ENCODE measurements at places on chromosomes 16 and 17. TPM values are rescaled to one million over a fixed set of nuclear protein-coding genes. Genes with fewer than 3 reads are reported as not detected.
A peak's percentile ranks its signal among the peaks of the same experiment; 100 is the strongest.

TCAP gene
- total RNA-seq = 1.3 TPM

SOST gene
- not detected for total RNA-seq

IKZF3 gene
- total RNA-seq = 31.1 TPM

RHBDF1 gene
- not detected for total RNA-seq

UTS2R gene
- total RNA-seq = not detected

IL21R gene
- 24.2 TPM for total RNA-seq

TERB1 gene
- not detected for total RNA-seq

CLEC3A gene
- not detected for total RNA-seq

NPIPA5 gene
- total RNA-seq = 4.7 TPM

C17orf78 gene
- not detected for total RNA-seq

DNA sequence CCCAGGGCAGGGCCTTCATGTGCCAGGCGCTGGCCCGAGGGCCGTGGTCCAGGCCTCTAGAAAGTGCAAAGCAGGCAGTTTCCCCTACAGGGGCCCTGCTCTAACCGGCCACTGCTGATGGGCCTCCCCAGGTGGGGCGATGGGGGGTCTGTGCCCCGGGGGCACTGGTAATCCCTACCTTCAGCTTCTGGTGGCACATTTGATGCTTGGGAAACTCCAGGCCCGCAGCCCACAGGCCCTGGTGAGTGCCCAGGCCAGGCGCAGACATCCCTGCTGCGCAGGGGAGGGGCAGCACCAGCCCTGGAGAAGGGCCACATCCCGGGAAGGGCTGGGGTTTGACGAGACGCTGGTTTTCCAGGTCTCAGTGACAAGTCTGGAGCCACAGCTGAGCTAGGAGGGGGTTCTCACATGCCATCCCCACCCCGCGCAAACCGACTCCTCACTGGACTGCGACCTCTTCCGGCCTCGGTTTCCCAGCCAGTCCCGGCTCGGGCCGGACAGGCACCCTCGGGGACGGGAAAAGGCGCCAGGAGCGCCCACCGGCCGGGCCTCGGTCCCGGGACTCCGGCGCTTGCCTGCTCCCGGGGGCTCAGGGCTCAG is 1.6 kb downstream of the DOC2B start:
- no peak for DNase-seq
- H3K4me3 ChIP-seq = no peak overlapping the region
- no peak overlapping the region for H3K27ac ChIP-seq
- H3K4me1 ChIP-seq = no peaks in the 10 kb centered on the region

DNA sequence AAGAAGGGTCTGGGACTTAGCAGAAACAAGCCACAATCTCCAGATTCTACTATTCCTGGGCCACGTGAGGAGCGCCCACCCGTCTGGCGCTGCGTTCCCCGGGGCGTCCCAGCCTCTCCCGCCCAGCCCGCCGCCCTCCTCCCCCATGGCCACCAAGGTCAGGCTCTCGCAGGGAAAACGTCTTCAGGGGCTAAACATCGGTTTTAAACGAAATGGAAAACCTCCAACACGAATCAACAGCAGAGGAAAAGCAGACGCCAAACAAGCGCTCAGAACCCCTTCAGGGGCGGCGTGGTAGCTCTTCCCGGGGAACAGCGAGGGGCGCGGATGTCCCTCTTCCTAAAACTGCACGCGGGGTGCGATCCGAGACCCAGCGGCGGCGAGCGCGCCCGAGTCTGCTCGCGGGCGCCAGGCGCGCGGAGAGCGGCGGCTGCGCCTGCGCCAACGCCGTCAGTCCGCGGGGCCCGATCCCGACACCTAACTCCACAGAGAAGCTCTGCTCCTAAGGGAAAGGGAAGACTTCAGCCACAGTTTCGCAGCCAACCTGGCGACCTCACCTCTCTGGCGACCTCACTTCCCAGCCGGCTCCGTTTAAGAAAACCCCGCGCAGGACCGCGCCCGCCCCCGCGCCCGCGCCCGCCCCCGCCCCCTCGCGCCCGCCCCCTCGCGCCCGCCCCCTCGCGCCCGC is 505 bp upstream of the COG1 start:
- H3K4me1 ChIP-seq = peaks cover 34% of the 10 kb centered on the region
- peaks cover 16% of the 10 kb centered on the region for H3K36me3 ChIP-seq
- peak; percentile 71 for DNase-seq

DNA sequence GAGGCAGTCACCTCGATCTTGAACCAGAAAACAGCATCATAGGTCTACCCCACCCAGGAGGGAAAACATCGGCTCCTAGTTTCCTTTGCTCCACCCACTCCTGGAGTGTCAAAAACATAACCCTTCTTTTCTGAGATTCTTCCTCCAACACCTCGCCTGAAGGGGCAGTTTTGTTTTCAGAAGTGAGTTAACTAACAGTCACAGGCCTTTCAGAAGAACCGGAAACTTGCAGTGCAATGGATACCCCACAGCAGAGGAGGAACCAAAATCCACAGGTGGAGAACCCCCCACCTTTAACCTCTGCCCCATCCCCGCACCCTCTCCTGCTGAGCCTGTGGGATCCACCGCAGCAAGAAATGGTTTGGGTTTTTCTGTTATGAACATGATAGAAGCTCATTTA is 7.8 kb upstream of the TEX2 start:
- peaks cover 4% of the 10 kb centered on the region for H3K36me3 ChIP-seq
- H3K4me1 ChIP-seq = peaks cover 27% of the 10 kb centered on the region
- no peak for DNase-seq
- peak overlapping the region; percentile 75 for H3K27ac ChIP-seq
- H3K4me3 ChIP-seq = peak overlapping the region; percentile 19
- H3K27me3 ChIP-seq = peaks cover 14% of the 10 kb centered on the region

- no peaks in the 10 kb centered on the region for H3K27me3 ChIP-seq
- no peak overlapping the region for H3K27ac ChIP-seq
- H3K4me1 ChIP-seq = no peaks in the 10 kb centered on the region
- no peaks in the 10 kb centered on the region for H3K36me3 ChIP-seq
- DNase-seq = no peak
- H3K4me3 ChIP-seq = no peak overlapping the region
These were observed 716.3 kb downstream of the WWOX start for GRCh38 chr16:78815713-78816112.

- H3K36me3 ChIP-seq = peaks cover 52% of the 10 kb centered on the region
- no peak overlapping the region for H3K27ac ChIP-seq
- H3K27me3 ChIP-seq = no peaks in the 10 kb centered on the region
- no peak overlapping the region for H3K4me3 ChIP-seq
- peaks cover 17% of the 10 kb centered on the region for H3K4me1 ChIP-seq
- no peak for DNase-seq
These were observed 3.6 kb downstream of the COG1 start for GRCh38 chr17:73196500-73196899.

- no peak for DNase-seq
- H3K36me3 ChIP-seq = peaks cover 32% of the 10 kb centered on the region
- H3K27ac ChIP-seq = peak overlapping the region; percentile 64
- H3K4me3 ChIP-seq = no peak overlapping the region
- peaks cover 63% of the 10 kb centered on the region for H3K4me1 ChIP-seq
- H3K27me3 ChIP-seq = no peaks in the 10 kb centered on the region
These were observed 30.1 kb downstream of the PGS1 start for GRCh38 chr17:78408476-78409050.

GRCh38 chr17:6753006-6753445 is 2.8 kb upstream of the XAF1 start:
- peak overlapping the region; percentile 25 for H3K4me3 ChIP-seq
- peaks cover 3% of the 10 kb centered on the region for H3K27me3 ChIP-seq
- H3K36me3 ChIP-seq = peaks cover 18% of the 10 kb centered on the region
- H3K4me1 ChIP-seq = peaks cover 47% of the 10 kb centered on the region
- peak; percentile 65 for DNase-seq
- peak overlapping the region; percentile 82 for H3K27ac ChIP-seq

DNA sequence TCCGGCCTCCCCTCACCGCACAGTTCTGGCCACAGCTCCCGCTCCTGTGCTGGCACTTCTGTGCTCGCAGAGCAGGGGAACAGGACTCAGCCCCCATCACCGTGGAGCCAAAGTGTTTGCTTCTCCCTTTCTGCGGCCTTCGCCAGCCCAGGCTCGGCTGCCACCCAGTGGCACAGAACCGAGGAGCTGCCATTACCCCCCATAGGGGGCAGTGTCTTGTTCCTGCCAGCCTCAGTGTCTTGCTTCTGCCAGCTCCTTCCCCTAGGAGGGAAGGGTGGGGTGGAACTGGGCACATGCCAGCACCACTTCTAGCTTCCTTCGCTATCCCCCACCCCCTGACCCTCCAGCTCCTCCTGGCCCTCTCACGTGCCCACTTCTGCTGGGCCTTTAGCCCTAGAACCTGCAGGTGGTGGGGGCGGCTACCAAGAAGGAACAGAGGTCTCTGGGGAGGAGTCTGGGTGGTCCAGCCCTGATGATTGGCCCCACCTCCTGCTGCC is 645 bp upstream of the ELMO3 start:
- no peak overlapping the region for H3K27ac ChIP-seq
- H3K4me3 ChIP-seq = no peak overlapping the region
- no peaks in the 10 kb centered on the region for H3K27me3 ChIP-seq

DNA sequence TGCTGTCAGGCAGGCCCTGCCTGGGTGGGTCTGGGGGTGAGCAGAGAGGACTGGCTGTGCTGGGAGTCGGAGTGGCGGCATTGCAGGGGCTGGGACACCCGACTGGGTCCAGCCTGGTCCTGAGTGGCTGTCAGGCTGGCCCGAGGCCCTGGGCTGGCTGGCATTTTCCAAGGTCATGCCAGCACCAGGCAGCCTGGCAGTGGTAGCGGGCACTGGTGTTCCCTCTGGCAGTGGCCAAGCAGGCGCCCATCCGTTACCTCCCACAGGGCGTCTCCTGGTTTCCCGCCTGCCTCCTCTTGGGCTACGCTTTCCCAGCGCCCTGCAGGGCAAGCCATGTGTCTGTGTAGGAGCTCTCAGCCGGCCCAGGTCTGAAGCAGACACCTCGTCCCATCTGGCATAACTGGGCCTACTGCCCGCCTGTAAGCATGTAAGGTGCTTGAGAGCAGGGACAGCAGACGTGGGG is 5.7 kb upstream of the PKMYT1 start:
- no peak overlapping the region for H3K4me3 ChIP-seq
- DNase-seq = no peak
- H3K27me3 ChIP-seq = no peaks in the 10 kb centered on the region
- peaks cover 23% of the 10 kb centered on the region for H3K4me1 ChIP-seq
- H3K36me3 ChIP-seq = no peaks in the 10 kb centered on the region
- no peak overlapping the region for H3K27ac ChIP-seq

- no peak for DNase-seq
- no peaks in the 10 kb centered on the region for H3K4me1 ChIP-seq
These were observed 8.6 kb downstream of the MEIOC start for GRCh38 chr17:44664867-44665266.

DNA sequence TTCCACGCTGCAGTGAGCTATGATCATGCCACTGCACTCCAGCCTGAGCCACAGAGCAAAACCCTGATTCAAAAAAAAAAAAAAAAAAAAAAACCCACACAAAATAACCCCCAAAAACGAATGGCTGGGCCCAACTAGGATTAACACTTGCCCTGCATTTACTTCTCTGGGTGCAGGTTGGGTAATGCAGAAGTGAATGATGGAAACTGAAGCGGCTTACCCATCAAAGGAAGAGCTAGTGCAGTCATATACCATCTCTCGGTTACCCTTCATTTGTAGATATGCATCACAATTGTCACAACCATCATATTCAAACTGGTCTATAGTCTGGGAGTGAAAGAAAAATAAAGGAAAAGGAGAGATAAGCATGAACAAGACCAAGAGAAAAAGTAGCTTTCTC is 819 bp downstream of the SUPT4H1 start:
- no peak for DNase-seq
- H3K27me3 ChIP-seq = no peaks in the 10 kb centered on the region
- H3K27ac ChIP-seq = peak overlapping the region; percentile 97
- H3K4me3 ChIP-seq = peak overlapping the region; percentile 100
- peaks cover 72% of the 10 kb centered on the region for H3K36me3 ChIP-seq

- peaks cover 48% of the 10 kb centered on the region for H3K4me1 ChIP-seq
- no peak overlapping the region for H3K4me3 ChIP-seq
- H3K36me3 ChIP-seq = peaks cover 4% of the 10 kb centered on the region
- peak overlapping the region; percentile 39 for H3K27ac ChIP-seq
- DNase-seq = no peak
These were observed 41.0 kb downstream of the TUBD1 start for GRCh38 chr17:59851439-59852375.

- no peak overlapping the region for H3K27ac ChIP-seq
- H3K4me3 ChIP-seq = no peak overlapping the region
- peaks cover 2% of the 10 kb centered on the region for H3K27me3 ChIP-seq
- no peaks in the 10 kb centered on the region for H3K4me1 ChIP-seq
These were observed 113.6 kb downstream of the AHSP start for GRCh38 chr16:31641279-31641678.

- peaks cover 15% of the 10 kb centered on the region for H3K36me3 ChIP-seq
- no peak overlapping the region for H3K4me3 ChIP-seq
- no peak overlapping the region for H3K27ac ChIP-seq
- peaks cover 44% of the 10 kb centered on the region for H3K4me1 ChIP-seq
These were observed 71.3 kb upstream of the BCAR1 start for GRCh38 chr16:75322740-75323139.

GRCh38 chr16:75172578-75172977 is 24.3 kb downstream of the ZFP1 start:
- H3K36me3 ChIP-seq = peaks cover 50% of the 10 kb centered on the region
- no peak overlapping the region for H3K27ac ChIP-seq
- no peaks in the 10 kb centered on the region for H3K4me1 ChIP-seq

GRCh38 chr16:47493381-47494337 is 32.5 kb downstream of the PHKB start:
- H3K4me1 ChIP-seq = peaks cover 23% of the 10 kb centered on the region
- H3K36me3 ChIP-seq = peaks cover 32% of the 10 kb centered on the region
- peak overlapping the region; percentile 49 for H3K27ac ChIP-seq

DNA sequence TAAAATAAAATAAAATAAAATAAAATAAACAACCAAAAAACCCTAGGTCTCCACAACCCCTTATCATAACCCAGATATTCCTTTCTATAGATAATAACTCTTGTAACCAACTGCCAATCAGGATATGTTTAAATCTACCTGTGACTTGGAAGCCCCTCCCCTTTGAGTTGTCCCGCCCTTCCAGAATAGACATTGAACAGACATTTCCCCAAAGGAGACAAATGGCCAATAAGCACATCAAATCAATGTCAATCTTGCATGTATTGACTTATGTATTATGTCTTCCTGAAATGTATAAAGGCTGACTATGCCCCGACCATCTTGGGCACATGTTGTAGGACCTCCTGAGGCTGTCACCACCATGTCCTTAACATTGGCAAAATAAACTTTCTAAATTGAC is 1.5 kb upstream of the MAPK7 start:
- DNase-seq = no peak
- peaks cover 34% of the 10 kb centered on the region for H3K4me1 ChIP-seq

DNA sequence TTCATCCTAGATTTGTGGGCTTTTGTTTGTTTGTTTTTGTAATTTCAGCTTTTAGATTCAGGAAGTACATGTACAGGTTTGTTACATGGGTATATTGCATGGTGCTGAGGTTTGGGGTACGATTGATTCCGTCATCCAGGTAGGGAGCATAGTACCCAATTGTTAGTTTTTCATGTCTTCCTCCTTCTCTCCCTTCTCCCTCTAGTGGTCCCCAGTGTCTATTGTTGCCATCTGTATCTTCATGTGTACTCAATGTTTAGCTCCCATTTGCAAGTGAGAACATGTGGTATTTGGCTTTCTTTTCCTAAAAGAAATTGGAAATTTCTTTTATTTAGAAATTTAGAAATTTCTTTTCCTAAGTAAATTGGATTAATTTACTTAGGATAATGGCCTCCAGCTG is 37.1 kb upstream of the BCAS3 start:
- H3K27me3 ChIP-seq = no peaks in the 10 kb centered on the region
- H3K27ac ChIP-seq = no peak overlapping the region
- H3K4me3 ChIP-seq = no peak overlapping the region
- H3K36me3 ChIP-seq = peaks cover 29% of the 10 kb centered on the region
- H3K4me1 ChIP-seq = no peaks in the 10 kb centered on the region

GRCh38 chr16:89393738-89394406 is 96.5 kb downstream of the ANKRD11 start:
- H3K27me3 ChIP-seq = no peaks in the 10 kb centered on the region
- no peak for DNase-seq
- H3K36me3 ChIP-seq = peaks cover 28% of the 10 kb centered on the region
- H3K4me3 ChIP-seq = no peak overlapping the region

GRCh38 chr16:52203096-52203495 is 343.8 kb downstream of the TOX3 start:
- H3K4me3 ChIP-seq = no peak overlapping the region
- DNase-seq = no peak
- no peak overlapping the region for H3K27ac ChIP-seq
- no peaks in the 10 kb centered on the region for H3K36me3 ChIP-seq

All from activated CD8-positive, alpha-beta T cell treated with anti-CD3 and anti-CD28 coated beads, Interleukin-2, amount 10 ng/mL, durations not matched to agents 7 days and 5 days (primary cell).